ENCODE measurements at places on chromosomes 1 and 21. TPM values are rescaled to one million over a fixed set of nuclear protein-coding genes. Genes with fewer than 3 reads are reported as not detected.

Gene PGBD5
- under 0.01 TPM for total RNA-seq

Gene ELF3
- not detected for total RNA-seq

Gene OVAAL
- not detected for total RNA-seq

Gene SESN2
- 21.3 TPM for total RNA-seq

Gene SHE
- 0.83 TPM for total RNA-seq

Gene HTR1D
- not detected for total RNA-seq

Gene CSF3R
- not detected for total RNA-seq

Gene CDC7
- total RNA-seq = 2.4 TPM

Gene HSD3B1
- total RNA-seq = not detected

Gene PLA2G2D
- not detected for total RNA-seq

Gene LY9
- total RNA-seq = not detected

Measured in cardiac ventricle fibroblast (primary cell).